ENCODE measurements at places on chromosomes 2 and 18. TPM values are rescaled to one million over a fixed set of nuclear protein-coding genes. Genes with fewer than 3 reads are reported as not detected.

Gene RFTN2
- total RNA-seq: 14.1 TPM

Gene PROC
- total RNA-seq: not detected

Gene RAB6C
- not detected for total RNA-seq

Gene ECEL1
- 1.0 TPM for total RNA-seq

Gene TMEM17
- total RNA-seq: 1.0 TPM

Gene FRZB
- 6.8 TPM for total RNA-seq

Gene KCNS3
- 12.5 TPM for total RNA-seq

Gene HOXD12
- not detected for total RNA-seq

All from skeletal muscle tissue (tissue), 5 donors.